ENCODE measurements at places on chromosomes 7 and 10. TPM values are rescaled to one million over a fixed set of nuclear protein-coding genes. Genes with fewer than 3 reads are reported as not detected.
A peak's percentile ranks its signal among the peaks of the same experiment; 100 is the strongest.

GRCh38 chr7:155802291-155802690, 10.0 kb downstream of the SHH start:
- no peak for DNase-seq

- DNase-seq, result no peak
These were observed 27.2 kb downstream of the CCM2 start for GRCh38 chr7:45026984-45027773.

GRCh38 chr7:38756521-38756920, 125.3 kb upstream of the AMPH start:
- peak; percentile 24 for DNase-seq

The CYP3A5 gene
- 0.83 TPM for total RNA-seq

The ARHGAP21 gene
- total RNA-seq, result 75.4 TPM
